ENCODE measurements at places on chromosomes 3 and 15.

- H3K27me3 ChIP-seq: peaks cover 35% of the 10 kb centered on the region
- no peaks in the 10 kb centered on the region for H3K4me1 ChIP-seq
- H3K4me3 ChIP-seq: no peak overlapping the region
- no peak for DNase-seq
Observed at GRCh38 chr15:80659375-80659774, 35.7 kb upstream of the ABHD17C start.

- H3K4me1 ChIP-seq: peaks cover 9% of the 10 kb centered on the region
- H3K4me3 ChIP-seq: no peak overlapping the region
- no peaks in the 10 kb centered on the region for H3K36me3 ChIP-seq
Observed at GRCh38 chr3:115670911-115671310, 47.6 kb downstream of the GAP43 start.

- no peaks in the 10 kb centered on the region for H3K36me3 ChIP-seq
- no peak overlapping the region for H3K4me3 ChIP-seq
- H3K27me3 ChIP-seq: peaks cover 1% of the 10 kb centered on the region
Observed at GRCh38 chr15:93451265-93451664, 362.3 kb upstream of the RGMA start.

GRCh38 chr3:195760345-195761122 lies 39.8 kb downstream of the MUC20 start:
- peak overlapping the region; percentile 51 for H3K27ac ChIP-seq
- H3K4me3 ChIP-seq: peak overlapping the region; percentile 79
- no peak for DNase-seq
- peaks cover 69% of the 10 kb centered on the region for H3K27me3 ChIP-seq
- peaks cover 5% of the 10 kb centered on the region for H3K36me3 ChIP-seq

DNA sequence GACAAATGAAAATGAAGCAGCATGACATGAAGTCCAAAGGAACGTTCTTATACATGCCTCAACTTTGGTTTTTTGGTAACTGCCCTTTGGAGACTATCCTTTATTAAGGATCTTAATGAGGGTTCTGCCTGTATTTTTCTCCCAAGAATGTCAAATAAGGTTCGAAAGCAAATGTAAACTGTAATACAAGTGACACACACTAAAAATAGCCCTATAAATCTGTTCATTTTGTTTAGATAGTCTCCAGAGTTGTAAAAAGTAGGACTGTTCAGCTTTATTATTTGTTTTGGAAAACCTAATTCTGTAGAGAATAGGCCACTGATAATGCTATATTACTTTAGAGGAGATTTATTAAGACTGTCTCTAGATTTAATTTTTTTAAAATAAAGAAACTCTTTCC lies 80.5 kb upstream of the CDIN1 start:
- no peak overlapping the region for H3K27ac ChIP-seq
- H3K27me3 ChIP-seq: peaks cover 21% of the 10 kb centered on the region
- H3K4me1 ChIP-seq: no peaks in the 10 kb centered on the region

GRCh38 chr3:175640958-175641357 lies 781.8 kb downstream of the NAALADL2 start:
- no peaks in the 10 kb centered on the region for H3K27me3 ChIP-seq
- DNase-seq: no peak
- H3K27ac ChIP-seq: no peak overlapping the region
- H3K4me1 ChIP-seq: no peaks in the 10 kb centered on the region
- no peaks in the 10 kb centered on the region for H3K36me3 ChIP-seq

DNA sequence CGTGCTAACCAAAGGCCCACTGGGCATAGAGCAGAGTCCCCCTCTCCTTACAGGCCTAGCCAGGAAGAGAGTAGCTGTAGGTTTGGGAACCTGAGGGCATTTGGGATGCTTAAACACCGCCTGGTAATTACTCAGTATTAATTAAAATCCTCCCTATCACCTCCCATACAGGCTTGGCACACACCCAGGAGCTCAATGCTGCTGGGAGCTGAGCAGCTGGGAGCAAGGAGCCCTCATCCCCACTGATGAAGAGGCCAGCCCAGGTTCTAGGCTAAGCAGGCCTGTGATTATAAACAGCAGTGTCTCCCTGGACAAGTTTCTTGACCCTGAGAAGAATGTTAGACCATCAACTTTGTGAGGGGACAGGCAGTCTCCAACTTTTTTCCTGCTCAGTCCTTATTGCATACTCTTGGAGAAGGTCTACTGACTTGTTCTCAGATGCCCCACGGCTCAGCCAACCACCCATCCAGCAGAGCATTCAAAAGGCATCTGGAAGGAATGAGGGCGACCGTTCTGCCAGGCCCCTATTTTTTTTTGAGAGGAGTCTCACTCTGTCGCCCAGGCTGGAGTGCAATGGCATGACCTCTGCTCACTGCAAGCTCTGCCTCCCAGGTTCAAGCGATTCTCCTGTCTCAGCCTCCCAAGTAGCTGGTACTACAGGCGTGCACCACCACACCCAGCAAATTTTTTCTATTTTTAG lies 1.3 kb upstream of the PRKAR2A start:
- no peaks in the 10 kb centered on the region for H3K36me3 ChIP-seq
- H3K27ac ChIP-seq: peak overlapping the region; percentile 37
- H3K27me3 ChIP-seq: no peaks in the 10 kb centered on the region

DNA sequence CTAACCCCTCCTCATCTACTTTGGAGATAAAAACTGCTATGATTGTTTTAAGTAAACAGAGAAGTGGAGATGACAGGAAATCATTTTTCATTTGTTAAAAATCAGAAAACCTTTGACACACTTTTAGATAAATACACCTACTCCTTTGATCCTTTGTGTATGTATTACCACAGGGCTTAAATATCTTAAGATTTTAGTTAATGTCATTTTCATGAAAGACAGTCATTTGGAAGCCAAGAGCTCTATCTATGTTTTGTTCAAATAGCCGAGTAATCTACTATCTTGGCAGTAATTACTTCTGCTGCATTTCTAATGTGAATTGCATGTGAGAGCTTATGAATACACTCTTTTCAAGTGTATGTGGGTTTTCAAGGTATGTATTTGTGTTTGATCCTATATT lies 2.0 kb downstream of the ARPP21 start:
- no peak overlapping the region for H3K4me3 ChIP-seq
- H3K36me3 ChIP-seq: no peaks in the 10 kb centered on the region
- peaks cover 17% of the 10 kb centered on the region for H3K27me3 ChIP-seq
- DNase-seq: no peak

GRCh38 chr3:147407498-147408187 lies 1.3 kb upstream of the ZIC4 start:
- H3K4me1 ChIP-seq: peaks cover 6% of the 10 kb centered on the region
- no peak for DNase-seq
- peak overlapping the region; percentile 31 for H3K4me3 ChIP-seq
- H3K27ac ChIP-seq: peak overlapping the region; percentile 11
- peaks cover 13% of the 10 kb centered on the region for H3K36me3 ChIP-seq

DNA sequence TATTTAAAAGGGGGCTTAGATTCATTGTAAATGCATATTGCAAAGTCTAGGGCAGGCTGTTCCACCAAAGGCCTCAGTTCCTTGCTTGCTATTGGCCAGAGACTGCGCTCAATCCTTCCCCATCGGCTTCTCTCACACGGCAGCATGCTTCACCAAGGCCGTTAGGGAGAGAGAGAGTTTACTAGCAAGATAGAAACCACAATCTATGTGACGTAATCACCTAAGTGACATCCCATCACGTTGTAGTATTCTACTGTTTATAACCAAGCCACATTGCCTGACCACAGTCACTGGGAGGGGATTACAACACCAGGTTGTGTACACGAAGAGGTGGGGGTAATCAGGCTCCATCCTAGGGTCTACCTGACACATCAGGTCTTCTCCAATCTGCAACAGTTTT lies 16.0 kb upstream of the NPAP1 start:
- H3K27me3 ChIP-seq: no peaks in the 10 kb centered on the region
- no peak overlapping the region for H3K4me3 ChIP-seq
- no peak for DNase-seq
- H3K4me1 ChIP-seq: no peaks in the 10 kb centered on the region

DNA sequence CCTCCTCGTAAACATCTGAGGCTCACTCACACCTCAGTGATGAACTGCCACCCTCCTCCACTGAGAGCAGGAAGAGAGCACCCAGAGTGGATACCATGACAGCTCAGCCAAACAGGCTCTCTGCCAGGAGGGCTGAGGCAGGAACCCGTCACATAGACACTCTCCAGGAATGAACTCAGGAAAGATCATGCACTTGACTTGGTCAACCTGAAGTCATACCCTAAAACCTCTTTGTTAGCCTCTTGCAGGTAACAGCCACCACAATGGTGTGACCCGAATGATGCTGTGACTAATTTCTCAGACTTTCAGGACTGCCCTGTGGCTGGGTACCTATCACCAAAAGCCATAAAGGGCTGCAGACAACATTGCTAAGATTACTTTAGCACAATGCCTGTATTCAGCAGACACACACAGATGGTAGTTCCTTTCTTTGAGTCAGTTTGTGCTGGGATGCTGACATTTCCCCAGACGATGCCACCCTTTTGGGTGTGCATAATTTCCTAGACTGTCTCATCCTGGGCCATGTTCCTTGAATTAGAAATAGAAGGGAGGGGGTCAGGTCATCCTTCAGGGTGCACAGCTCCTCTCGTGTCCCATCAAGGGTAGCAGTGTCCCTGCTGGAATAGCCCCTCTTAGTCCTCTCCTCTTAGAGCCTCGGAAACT lies 30.3 kb downstream of the CX3CR1 start:
- no peak overlapping the region for H3K4me3 ChIP-seq
- peaks cover 6% of the 10 kb centered on the region for H3K4me1 ChIP-seq
- H3K27ac ChIP-seq: peak overlapping the region; percentile 68
- no peaks in the 10 kb centered on the region for H3K36me3 ChIP-seq
- no peak for DNase-seq

GRCh38 chr3:147939839-147940238 lies 530.7 kb downstream of the ZIC1 start:
- H3K27ac ChIP-seq: no peak overlapping the region
- no peak overlapping the region for H3K4me3 ChIP-seq
- H3K4me1 ChIP-seq: no peaks in the 10 kb centered on the region
- no peak for DNase-seq
- no peaks in the 10 kb centered on the region for H3K36me3 ChIP-seq

- H3K4me1 ChIP-seq: no peaks in the 10 kb centered on the region
- no peak overlapping the region for H3K4me3 ChIP-seq
- no peak for DNase-seq
- no peaks in the 10 kb centered on the region for H3K27me3 ChIP-seq
Observed at GRCh38 chr3:163561151-163561550, 1517.1 kb downstream of the SI start.

DNA sequence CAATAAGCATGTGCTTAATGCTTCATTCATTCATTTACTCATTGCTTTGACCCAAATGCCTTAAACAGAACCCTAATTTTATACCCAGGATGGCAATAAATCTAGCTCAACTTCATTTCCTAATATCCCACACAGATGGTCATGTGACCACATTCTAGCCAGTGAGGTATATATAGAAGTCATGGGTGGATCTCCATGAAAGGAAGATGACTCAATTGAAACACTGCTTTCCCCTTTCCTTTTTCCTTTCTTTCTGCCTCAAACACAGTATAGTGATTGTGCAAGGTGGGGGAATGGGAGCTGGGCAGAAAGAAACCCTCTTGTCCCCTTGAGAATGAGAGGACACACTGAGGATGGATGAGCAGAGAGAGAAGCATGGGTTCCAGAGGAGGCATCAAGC lies 183.5 kb upstream of the PRICKLE2 start:
- no peaks in the 10 kb centered on the region for H3K36me3 ChIP-seq
- H3K27me3 ChIP-seq: peaks cover 38% of the 10 kb centered on the region
- no peak overlapping the region for H3K4me3 ChIP-seq
- no peaks in the 10 kb centered on the region for H3K4me1 ChIP-seq
- no peak for DNase-seq
- H3K27ac ChIP-seq: no peak overlapping the region

- no peak overlapping the region for H3K27ac ChIP-seq
- no peaks in the 10 kb centered on the region for H3K36me3 ChIP-seq
- no peaks in the 10 kb centered on the region for H3K4me1 ChIP-seq
- no peak overlapping the region for H3K4me3 ChIP-seq
Observed at GRCh38 chr3:55574671-55575070, 87.6 kb upstream of the WNT5A start.

DNA sequence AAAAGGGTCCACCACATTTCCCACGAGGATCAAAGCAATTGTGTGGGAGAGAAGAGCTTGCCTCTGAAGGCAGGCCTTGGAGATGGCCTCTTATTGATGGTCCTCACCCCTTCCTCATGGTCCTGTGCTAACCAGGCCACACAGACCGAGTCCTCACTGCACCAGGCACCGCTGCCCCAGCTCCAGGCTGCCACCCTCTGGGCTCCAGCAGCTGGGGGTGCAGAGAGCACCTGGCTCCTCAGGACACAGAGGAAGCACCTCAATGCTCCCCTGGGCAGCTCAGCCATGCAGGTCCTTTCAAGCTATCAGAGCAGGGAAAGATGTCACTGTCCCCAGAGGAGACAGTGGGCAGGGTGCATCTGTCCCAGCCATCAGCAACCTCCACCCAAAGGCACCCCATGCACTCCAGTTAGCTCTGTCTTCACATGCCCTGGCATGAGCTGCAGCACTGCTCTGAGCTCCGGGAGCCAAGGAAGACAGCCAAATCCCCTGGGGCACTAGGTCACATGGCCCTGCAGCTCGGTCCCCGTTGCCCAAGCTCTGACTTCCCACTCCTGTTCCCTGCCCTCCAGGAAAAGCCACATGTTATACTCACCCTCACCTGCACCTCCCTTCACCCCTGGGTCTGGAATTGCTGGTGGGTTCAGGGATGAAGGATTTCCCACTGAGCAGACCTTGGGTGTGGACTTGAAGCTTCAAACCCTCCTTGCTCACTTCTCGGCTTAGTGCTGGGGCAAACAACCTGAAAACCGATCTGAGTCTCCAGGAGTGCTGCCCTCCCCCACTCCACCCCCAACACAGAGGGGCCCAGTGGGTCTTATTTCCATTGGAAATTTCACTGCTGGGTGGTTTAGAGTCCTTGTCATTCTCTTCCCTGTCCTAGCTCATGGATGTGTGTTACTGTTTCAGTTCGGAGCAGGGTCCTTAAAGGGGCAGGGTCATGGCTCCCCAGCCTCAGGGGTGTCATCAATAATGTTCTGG lies 32.6 kb downstream of the ALS2CL start:
- peaks cover 12% of the 10 kb centered on the region for H3K4me1 ChIP-seq
- no peaks in the 10 kb centered on the region for H3K36me3 ChIP-seq
- DNase-seq: no peak
- no peak overlapping the region for H3K4me3 ChIP-seq
- H3K27ac ChIP-seq: no peak overlapping the region

DNA sequence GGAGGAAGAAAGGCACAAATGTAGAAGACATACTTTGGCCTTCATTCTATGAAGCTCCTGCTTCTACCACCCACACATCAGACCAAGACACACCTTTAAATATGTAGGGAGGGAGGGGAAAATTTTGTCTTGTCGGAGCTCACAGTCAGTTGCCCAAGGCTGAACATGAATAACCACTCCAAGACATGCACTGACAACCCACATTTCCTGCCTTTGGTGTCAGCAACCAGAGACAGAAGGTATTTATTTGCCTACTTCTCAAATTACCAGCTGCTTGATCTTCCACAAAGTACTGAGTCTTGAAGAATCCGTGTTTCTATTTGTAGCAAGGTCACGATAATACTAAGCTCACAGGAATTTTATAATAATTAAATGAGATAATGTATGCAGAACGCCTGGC lies 169.7 kb downstream of the KCNMB2 start:
- DNase-seq: no peak
- H3K4me1 ChIP-seq: peaks cover 7% of the 10 kb centered on the region
- H3K36me3 ChIP-seq: no peaks in the 10 kb centered on the region
- no peak overlapping the region for H3K27ac ChIP-seq

GRCh38 chr15:63449731-63450130 lies 54.7 kb upstream of the USP3 start:
- peaks cover 4% of the 10 kb centered on the region for H3K27me3 ChIP-seq
- H3K27ac ChIP-seq: no peak overlapping the region
- DNase-seq: no peak
- H3K36me3 ChIP-seq: no peaks in the 10 kb centered on the region

- no peaks in the 10 kb centered on the region for H3K36me3 ChIP-seq
- peaks cover 14% of the 10 kb centered on the region for H3K27me3 ChIP-seq
- no peak overlapping the region for H3K27ac ChIP-seq
- no peak for DNase-seq
- no peaks in the 10 kb centered on the region for H3K4me1 ChIP-seq
- H3K4me3 ChIP-seq: no peak overlapping the region
Observed at GRCh38 chr15:87477737-87478686, 778.5 kb downstream of the NTRK3 start.
